ENCODE measurements at places on chromosomes 2 and 18. TPM values are rescaled to one million over a fixed set of nuclear protein-coding genes. Genes with fewer than 3 reads are reported as not detected.

Gene TMEM127
- 40.0 TPM for total RNA-seq

Gene SMYD1
- total RNA-seq = not detected

Gene FAP
- total RNA-seq = 8.7 TPM

Gene ANO7
- total RNA-seq = 0.14 TPM

Gene CAPN14
- not detected for total RNA-seq

Gene CYP27C1
- total RNA-seq = not detected

Gene POTEC
- total RNA-seq = not detected

Gene TOGARAM2
- 0.16 TPM for total RNA-seq

Gene REG3G
- not detected for total RNA-seq

Gene AOX1
- total RNA-seq = 76.6 TPM
